Activated naive CD8-positive, alpha-beta T cell treated with anti-CD3 and anti-CD28 coated beads, Interleukin-2, amount 10 ng/mL, durations not matched to agents 7 days and 5 days (primary cell): ENCODE measurements at places on chromosomes 4 and X. TPM values are rescaled to one million over a fixed set of nuclear protein-coding genes. Genes with fewer than 3 reads are reported as not detected.

DNA sequence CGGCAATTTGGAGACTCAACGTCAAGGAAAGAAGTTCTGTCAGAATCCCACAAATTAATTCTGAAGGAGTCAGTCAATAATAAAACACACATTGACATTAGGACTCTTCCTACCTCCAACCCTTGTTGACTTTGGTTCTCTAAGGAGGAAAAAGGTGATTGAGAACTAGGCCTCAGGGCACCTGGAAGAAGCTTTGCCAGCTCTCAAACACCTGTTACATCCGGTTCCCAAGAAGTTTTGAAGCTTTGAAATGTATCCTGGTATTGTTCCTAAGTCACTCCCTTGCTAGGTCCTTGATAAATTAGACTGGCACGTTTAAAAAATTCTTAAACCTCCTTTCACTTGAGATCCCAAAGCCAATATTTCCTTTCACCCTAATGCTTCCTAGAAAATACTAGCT lies 1.7 kb upstream of the CCDC160 start:
- DNase-seq = no peak

- no peak for DNase-seq
Measured at GRCh38 chr4:128770807-128771206, 38.7 kb upstream of the JADE1 start.

DNA sequence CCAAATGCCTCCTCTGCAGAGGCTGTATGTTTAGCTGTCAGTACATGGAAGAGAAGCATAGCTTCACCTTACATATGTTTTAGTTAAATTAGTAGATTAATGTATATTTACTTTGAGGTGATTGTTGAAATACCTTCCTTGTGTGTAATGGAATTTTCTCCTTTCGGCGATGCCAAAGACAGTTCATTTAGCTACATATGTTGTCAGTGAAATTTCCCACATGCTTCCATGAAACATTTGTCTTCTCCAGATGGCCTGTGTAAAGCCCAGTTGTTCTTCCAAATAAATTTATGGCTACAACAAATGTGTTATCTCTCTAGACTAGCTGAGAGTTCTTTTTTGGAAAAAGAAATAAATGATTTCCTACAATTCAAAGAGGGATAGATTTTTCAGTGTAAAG lies 95.2 kb downstream of the GPAT3 start:
- DNase-seq = no peak

DNA sequence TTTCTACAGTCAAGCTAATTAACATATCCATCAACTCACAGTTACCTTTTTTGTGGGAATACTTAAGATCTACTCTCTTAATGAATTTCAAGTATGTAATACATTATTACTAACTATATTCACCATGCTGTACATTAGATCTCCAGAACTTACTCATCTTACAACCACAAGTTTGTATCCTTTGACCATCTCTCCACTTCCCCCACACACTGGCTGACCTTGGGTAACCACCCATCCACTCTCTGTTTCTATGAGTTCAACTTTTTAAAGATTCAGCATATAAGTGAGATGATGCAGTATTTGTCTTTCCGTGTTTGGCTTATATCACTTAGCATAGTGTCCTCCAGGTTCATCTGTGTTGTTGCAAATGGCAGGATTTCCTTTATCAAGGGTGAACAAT lies 30.5 kb upstream of the MAGED1 start:
- DNase-seq = no peak

DNA sequence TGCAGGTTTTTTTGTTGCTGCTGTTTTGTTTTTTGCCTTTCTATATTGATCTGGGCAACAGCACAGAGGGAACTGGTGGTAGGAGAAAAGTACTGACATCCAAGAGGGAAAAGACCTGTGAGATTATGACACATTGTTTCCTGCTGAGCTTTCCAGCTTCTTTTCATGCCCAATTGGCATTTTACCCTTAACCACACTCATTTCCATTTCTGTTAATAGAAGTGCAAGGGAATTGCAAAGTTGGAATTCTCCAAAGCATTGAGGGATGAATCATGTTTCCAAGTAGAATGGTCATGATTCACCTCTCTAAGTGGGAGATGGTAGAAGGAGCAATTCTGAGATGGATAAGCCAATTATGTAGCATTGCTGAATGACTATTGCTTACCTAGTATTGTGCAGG lies 161.5 kb downstream of the PPARGC1A start:
- no peak for DNase-seq

GRCh38 chr4:164753873-164754488 lies at the start of gene SMIM31:
TSS of gene SMIM31 (plus strand) at chr4:164754131. CDS start at chr4:164770444, 16,313 bp downstream.
- DNase-seq = no peak

GRCh38 chr4:140395668-140396067 lies 22.2 kb downstream of the SCOC start:
- DNase-seq = no peak

MAP3K15 gene
- total RNA-seq = 0.43 TPM
